Left lobe of liver (tissue), 2 donors: ENCODE measurements at places on chromosomes 2 and 18. TPM values are rescaled to one million over a fixed set of nuclear protein-coding genes. Genes with fewer than 3 reads are reported as not detected.

DNA sequence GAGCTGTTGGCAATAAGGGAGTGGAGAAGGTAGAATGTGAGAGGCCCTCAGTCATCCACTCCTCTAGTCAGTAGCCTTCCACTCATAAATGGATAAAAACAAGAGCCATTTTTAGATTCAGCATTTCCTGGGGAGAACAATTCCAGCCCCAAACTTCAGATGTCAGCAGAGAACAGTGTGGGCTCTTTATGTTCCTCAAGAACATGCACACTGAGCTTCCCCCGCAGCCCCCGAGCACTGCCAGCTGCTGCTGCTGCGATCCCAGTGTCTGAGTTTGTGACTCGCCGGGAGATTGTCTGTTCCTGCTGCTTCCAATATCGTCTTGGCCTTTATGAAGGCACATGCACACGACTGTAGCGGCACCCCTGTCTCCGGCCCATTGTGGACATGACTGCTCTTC is 143.7 kb upstream of the CTNNA2 start:
- no peak for DNase-seq

- no peak for DNase-seq
These were observed 756.5 kb downstream of the GALR1 start for GRCh38 chr18:78006006-78006773.

DNA sequence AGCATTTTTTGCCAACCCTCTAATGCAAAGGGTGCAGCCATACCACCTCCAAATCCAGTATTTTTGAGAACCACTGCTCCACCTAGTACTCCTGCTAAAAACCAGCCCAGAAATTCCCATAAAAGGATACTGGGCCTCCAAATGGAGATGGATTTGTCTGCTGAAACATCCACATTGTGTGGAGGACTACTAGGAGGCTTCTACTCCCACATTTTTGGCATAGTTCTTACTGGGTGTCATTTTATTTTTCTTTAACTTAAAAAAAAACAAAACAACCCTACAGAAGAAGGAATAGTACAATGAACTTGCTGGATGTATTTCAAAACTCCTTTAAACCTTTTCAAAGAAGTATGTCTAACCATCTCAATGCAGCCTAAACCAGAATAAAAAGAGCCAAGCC is 219.2 kb downstream of the SRBD1 start:
- DNase-seq, result no peak

DNA sequence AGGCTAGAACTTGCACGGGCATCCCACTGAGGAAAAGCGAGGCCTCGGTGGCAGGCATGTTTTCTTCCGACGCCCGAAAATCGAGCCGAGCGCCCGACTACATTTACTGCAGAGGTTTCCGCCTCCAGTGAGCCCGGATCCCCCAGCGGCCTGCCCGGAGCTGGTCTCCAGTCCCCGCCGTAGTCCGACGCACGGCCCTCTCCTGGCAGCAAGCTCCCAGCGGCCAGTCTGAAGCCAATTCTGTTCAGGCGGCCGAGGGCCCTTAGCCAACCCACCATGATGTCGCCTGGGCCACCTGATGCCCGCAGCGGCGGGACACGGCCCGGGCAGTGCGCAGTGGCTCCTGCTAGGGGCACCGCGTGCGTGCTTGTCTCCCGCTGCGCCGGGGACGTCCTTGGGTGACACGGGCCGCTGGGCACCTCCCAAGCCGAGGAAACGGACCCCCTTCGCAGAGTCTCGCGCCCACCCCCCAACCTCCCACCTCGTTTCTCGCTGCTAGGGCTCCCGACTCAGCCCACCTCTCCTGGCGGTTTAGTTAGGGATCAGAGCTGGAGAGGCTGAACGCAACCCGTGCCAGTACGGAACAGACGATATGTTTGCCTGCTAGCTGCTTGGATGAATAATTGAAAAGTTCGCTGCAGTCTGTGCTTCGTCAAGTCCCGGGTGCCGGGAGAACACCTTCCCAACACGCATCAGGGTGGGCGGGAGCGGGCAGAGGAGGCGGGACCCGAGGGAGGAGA is 5.3 kb downstream of the ONECUT2 start:
- no peak for DNase-seq

DNA sequence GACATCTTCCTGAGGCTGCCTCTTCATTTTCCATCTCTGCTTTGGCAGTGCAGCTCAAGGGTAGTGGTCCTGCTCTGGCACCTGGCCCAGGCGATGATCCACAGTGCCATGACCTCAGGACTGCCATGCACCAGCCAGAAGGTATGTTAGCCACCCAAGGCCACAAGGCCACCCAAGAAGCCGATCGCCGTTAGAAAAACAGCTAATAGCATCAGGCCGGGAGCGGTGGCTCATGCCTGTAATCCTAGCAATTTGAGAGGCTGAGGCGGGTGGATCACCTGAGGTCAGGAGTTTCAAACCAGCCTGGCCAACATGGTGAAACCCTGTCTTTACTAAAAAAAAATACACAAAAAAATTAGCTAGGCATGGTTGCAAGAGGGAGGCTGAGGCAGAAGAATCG is 28.4 kb upstream of the UGGT1 start:
- DNase-seq, result no peak

- no peak for DNase-seq
These were observed 184.8 kb downstream of the PRKCE start for GRCh38 chr2:45836316-45836715.

- DNase-seq, result no peak
These were observed 118.5 kb downstream of the ACKR3 start for GRCh38 chr2:236688157-236688556.

- no peak for DNase-seq
These were observed 177.8 kb upstream of the SCN7A start for GRCh38 chr2:166671801-166672200.

GRCh38 chr18:3616744-3617143 is 166.8 kb downstream of the TGIF1 start:
- no peak for DNase-seq

DNA sequence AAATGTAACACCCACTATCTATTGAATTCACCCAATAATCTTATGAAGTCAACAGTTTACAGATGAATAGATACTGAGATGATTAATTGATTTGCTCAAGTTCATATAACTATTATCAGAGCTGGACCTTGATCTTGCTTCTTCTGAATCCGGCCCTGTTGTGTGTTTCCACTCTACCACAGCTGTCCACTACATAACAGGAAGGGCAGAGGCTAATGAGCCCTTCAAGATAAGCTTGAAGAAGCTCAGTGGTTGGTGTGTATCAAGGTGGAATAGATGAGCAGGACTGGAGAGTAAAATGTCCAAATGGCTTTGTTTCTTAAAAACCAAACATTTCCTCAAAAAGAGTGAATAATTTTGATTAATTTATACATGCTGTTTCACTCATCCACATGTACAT is 56.4 kb upstream of the ITGB6 start:
- no peak for DNase-seq

- no peak for DNase-seq
These were observed 382.5 kb downstream of the CBLN2 start for GRCh38 chr18:72161691-72162090.

DNA sequence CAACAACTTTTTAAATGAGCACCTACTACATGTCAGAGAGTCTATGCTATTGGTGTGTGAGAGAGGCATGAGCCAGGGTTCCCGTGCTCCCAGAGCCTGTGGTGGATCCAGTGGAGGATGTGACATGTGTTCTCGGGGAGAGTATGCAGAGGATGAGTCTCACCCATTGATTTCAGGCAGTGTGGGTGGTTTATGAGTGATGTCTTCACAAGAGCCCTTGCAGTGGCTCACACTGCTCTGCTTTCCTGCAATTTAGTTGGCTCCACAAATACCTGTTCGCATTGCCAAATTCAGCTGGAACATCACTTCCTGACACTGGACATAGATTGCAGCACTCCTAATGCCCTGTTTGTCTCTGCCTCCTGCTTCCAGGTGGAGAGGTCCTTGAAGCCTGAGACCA is 243.6 kb upstream of the CXCR4 start:
- DNase-seq, result no peak

- DNase-seq, result no peak
These were observed 136.3 kb upstream of the REV1 start for GRCh38 chr2:99626158-99626557.

DNA sequence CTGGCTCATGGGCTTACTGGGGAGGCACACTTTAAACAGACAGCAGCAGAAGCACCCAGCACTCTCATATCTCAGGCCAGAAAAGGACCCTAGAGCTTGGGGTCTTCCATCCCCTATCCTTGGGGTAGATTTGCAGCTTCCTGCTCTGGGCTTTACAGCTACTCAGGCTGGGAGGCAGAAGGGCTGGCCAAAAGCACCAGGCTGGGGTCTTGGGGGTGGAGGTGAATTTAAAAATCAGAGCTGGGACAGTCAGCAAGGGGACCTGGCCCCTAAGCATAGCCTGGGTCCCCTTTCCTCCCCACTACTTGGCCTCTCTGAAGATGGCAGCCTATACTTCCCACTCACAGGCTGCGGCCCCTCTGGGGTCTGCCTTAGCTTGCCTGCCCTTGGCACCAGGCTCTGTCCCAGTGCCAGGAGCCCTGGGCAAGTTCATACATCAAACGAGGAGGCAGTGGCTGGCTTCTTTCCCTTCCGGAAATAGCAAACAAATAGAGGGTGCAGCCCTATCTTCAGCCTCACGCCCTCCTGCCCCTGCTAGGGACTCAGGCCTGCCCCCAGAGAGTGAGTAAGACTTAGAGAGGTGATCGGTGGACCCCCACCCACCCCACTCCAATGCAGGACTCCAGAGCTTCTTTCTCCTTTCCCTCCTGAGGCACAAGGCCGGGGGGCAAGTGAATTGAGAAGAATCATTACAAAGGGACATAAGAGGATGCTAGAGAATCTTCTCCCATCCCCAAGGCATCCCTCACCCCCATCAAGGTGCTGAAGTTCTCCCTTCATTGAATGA is 26.0 kb upstream of the TNS1 start:
- DNase-seq, result peak; percentile 30

DNA sequence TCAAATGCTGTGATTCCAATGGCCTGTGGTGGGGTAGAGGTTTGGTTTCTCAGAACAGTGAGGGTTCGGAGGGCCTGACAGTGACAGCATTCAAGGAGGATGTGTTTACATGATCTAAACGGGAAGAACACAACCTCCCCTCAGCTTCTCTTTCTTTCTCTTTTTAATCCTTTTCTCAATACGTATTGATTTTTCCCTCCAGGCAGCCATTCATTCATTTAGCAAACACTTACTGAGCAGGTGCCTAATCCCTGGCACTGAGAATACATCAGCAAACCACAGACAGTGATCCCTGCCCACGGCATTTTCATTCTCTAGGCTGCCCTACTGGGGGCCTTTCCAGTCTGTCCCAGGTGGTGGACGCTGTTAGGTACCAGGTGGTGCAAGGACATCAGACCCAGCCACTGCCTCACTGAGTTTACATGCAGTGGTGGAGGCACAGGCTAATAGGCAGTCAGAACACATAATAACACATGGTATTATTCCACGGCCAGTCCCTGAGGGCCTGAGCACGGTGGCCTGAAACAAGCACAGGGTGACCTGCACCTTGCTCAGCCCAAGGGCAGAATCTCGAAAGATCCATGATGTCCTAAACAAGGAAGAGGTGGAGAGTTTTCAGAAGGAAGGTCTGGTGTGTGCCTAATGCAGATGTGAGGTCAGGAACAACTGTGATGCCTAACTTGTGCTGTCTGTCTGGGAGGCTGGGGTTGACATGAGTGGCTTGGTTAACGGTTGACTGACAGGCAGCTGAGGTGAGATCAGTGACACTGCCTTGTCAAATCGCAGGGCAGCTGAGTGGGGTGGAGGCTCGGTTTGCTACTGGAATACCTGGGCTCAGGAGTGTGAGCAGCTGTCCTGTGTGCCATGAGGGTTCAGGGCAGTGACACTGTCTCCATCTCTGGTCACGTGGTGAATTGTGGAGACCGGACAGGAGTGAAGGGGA is 785.5 kb upstream of the HS6ST1 start:
- DNase-seq, result no peak

- DNase-seq, result no peak
These were observed 36.7 kb downstream of the IL1R2 start for GRCh38 chr2:102028470-102028869.

DNA sequence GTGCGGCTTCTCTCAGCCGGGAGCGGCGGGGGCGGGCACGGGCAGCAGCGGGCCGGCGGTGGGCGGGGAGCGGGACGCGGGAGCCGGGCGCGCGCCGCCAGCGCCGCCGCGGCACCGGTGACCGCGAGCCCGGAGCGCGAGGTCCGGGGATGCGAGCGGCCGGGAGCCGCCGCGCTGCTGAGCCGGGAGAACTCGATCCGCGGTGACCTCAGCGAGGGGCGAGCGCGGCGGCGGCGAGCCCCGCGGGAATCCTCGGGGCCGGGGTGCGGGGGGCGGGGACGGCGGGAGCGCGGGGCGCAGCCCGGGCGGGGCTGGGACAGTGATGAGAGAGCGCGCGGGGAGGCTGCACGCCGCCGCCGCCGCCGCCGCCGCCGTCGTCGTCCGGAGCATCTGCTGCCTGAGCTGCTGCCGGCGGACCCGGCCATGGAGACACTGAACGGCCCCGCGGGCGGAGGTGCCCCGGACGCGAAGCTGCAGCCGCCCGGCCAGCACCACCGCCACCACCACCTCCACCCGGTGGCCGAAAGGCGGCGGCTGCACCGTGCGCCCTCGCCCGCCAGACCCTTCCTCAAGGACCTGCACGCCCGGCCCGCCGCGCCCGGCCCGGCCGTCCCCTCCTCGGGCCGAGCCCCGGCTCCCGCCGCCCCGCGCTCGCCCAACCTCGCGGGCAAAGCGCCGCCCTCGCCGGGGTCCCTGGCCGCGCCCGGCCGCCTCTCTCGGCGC is at the start of gene MTCL1:
TSS of gene MTCL1 (plus strand) at position 319 of the 723 bp plus-strand sequence. CDS start at position 424, 105 bp downstream.
- DNase-seq, result peak; percentile 50

- no peak for DNase-seq
These were observed 1338.0 kb upstream of the ACVR2A start for GRCh38 chr2:146506851-146507250.

DNA sequence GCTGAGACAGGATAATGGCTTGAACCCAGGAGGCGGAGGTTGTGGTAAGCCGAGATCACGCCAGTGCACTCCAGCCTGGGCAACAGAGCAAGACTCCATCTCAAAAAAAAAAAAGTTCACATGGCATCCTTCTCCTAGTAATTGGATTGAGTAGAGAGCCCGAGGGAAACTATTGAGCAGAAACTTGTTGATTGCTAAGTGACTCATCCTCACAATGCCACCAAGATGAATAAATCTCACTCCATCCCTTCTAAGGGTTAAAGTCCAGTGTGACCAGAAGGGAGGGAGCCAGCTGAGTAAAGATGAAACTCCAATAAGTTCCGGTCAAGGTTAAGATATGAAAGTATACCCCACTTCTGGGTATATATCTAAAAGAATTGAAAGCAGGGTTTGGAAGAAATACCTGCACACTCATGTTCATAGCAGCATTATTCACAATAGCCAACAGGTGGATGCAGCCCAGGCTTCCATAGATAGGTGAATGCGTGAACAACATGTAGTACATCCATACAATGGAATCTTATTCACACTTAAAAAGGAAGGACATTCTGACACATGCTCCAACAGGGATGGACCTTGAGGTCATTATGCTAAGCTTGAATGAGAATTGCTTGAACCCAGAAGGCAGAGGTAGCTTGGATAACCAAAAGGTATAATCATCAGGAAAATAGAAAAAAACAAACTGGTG is 13.0 kb upstream of the FHL2 start:
- DNase-seq, result no peak

- DNase-seq, result no peak
These were observed 110.7 kb downstream of the RAB3GAP1 start for GRCh38 chr2:135162786-135163185.

The ATP9B gene
- total RNA-seq, result 11.1 TPM

The TNFRSF11A gene
- total RNA-seq, result 1.1 TPM

The AP1S3 gene
- 1.3 TPM for total RNA-seq

The TRIM43 gene
- not detected for total RNA-seq

The ME2 gene
- 13.2 TPM for total RNA-seq

The CYP26B1 gene
- total RNA-seq, result 4.4 TPM

The HYCC2 gene
- total RNA-seq, result 12.1 TPM
